ENCODE measurements at places on chromosomes 6 and 20. TPM values are rescaled to one million over a fixed set of nuclear protein-coding genes. Genes with fewer than 3 reads are reported as not detected.

DNA sequence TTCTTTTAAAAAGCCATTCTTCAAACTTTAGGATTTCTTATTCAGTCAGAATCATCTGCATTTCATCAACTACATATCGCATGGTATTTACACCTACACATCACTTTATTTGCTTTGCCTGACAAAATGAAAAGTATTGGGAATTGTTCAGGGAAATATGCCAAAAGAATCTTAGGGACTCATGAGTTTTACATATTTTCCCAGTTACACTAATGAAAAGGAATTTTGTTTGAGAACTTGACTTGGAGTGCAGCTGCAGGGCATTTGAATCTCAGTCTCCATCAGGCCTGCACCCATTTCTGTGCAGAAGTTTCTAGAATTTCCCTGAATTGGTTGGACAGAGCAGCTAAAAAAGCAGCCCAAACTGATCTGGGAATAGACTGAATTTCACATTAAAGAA, 65.3 kb downstream of the MTHFD1L start:
- DNase-seq, result no peak

GRCh38 chr6:134341999-134342567, 24.2 kb upstream of the SGK1 start:
- DNase-seq, result no peak

- DNase-seq, result no peak
These were observed 15.3 kb upstream of the NINL start for GRCh38 chr20:25600632-25601031.

GRCh38 chr20:51326201-51326819, 216.2 kb downstream of the NFATC2 start:
- peak; percentile 38 for DNase-seq

The TCP11 gene
- total RNA-seq, result not detected

- no peak for DNase-seq
These were observed 158.7 kb downstream of the TFAP2A start for GRCh38 chr6:10256113-10256690.

The TPD52L1 gene
- total RNA-seq, result 0.89 TPM

DNA sequence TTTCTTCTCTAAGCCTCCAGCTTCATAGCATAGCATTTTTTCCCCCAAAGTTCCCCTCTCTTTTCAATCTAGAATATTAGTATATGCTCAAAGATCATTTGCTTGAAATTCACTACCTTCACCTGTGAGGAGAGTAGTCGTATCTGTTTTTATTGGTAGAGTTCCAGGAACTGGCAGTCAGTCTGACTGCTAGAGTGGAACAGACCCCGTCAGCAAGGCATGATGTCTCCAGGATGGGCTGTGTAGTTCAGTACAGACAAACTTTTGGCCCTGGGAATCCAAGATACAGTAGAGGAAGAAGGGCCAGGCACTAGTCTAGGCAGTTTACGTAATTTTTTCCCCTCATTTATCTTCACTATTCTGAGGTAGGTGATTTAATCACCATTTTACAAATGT, 29.1 kb downstream of the RALY start:
- no peak for DNase-seq

GRCh38 chr20:46255440-46256104, 52.7 kb downstream of the CDH22 start:
- DNase-seq, result peak; percentile 25

GRCh38 chr20:380763-381580, 412 bp downstream of the TRIB3 start:
- DNase-seq, result peak; percentile 37

The SEMG1 gene
- not detected for total RNA-seq

The COL19A1 gene
- total RNA-seq, result 0.55 TPM

GRCh38 chr6:133114973-133115372, 126.2 kb upstream of the EYA4 start:
- no peak for DNase-seq

DNA sequence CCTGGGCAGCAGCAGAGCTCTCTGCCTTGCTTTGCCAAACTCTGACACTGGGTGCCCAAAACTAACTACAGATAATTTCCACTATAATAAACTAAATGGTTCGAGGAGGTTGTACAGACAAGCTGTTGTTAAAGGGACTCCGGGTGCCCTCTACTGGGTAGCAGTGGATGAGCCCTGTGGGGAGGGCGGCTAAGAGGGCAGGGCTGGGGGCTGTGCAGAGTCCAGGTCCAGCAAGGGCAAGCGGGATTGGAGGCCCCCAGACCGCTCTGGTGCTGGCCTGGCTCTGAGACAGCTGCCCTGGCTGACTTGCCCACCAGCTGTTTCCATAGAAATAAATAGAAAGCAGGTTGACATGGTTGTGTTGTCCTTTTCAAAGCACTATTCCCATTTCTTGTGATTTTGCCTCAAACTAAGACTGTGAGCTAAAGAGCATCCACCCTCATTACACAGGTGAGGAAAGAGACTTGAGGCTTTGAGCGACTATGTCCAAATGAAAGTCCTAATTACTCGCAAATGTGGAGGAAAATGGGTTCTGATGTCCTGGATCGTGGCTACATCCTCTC, 167.6 kb upstream of the CST7 start:
- no peak for DNase-seq

DNA sequence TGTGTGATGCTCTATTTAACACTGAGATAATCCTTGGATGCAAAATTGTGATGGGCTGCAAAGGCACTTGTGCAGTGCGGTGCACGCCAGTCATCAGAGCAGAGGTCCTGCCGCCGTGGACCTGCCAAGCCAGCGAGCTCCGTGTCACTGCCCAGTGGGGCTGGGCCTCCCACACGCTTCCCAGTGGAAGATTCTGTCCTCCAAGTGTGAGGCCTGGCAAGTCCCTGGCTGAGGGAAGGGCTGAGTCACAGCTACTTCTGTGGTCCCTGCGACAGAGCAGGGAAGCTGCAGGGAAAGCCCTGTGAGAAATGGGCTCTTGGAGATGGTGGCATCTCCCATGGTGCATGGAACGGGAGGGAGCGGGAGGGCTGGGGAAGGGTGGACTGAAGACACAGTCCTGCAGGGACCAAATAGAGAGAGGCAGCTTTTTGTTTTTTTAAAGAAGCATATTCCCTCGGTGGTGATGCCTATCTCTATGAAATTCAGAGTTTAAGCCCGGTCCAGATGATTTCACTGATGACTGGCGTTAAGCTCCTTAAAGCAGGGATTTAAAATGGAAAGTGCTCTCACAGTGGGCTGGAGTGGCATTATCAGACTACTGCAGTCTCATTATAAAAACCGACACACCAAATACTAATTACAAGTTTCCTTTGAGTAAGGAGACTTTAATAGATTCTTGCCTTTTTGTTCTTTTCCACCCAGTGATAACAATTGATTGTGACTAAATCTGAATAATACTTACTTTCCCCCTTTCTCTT, 413.7 kb downstream of the QKI start:
- no peak for DNase-seq

GRCh38 chr20:20734475-20734948, 22.1 kb upstream of the RALGAPA2 start:
- no peak for DNase-seq

DNA sequence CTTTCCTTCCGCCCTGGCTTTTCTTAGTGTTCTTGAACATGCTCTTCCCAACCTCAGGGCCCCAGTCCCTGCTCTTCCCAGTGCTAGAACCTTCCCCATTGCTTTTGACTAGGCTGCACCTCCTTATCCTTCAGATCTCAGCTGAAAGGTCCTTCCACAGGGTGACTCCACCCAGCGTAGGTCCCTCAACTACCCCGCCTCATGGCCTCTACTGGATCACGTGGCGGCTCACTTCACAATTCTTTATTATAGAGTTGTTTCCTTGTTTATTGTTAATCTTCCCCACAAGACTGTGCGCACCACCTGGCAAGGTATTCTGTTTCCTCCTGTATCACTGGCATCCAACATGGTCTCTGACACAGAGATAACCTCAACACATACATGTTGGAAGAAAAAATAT, 31.2 kb downstream of the TTLL9 start:
- DNase-seq, result no peak

The SNX21 gene
- 1.1 TPM for total RNA-seq

The ALDH8A1 gene
- total RNA-seq, result 2.3 TPM

GRCh38 chr6:109303164-109303563, 79.1 kb downstream of the CD164 start:
- DNase-seq, result no peak

DNA sequence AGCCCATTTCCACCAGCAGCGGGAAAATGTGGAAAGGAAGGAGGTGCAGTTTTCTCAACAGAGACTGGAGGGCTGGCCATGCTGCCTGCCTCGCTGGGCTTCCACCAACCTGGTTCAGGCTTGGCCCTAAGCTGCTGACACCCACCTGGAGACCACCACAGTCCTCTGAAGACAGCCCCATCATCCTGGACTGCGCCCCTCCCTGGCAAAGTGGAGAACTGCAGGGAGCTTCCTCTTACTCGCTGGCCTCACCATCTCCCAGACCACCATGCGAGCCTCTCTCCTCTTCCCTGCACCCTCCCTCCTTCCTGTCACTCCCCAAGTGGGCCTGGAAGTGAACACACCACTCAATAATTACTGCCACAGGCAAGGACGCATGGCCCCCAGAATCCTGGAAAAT, 71.5 kb downstream of the PSMG4 start:
- DNase-seq, result no peak
